ENCODE measurements at places on chromosomes 7 and 10.
A peak's percentile ranks its signal among the peaks of the same experiment; 100 is the strongest.

DNA sequence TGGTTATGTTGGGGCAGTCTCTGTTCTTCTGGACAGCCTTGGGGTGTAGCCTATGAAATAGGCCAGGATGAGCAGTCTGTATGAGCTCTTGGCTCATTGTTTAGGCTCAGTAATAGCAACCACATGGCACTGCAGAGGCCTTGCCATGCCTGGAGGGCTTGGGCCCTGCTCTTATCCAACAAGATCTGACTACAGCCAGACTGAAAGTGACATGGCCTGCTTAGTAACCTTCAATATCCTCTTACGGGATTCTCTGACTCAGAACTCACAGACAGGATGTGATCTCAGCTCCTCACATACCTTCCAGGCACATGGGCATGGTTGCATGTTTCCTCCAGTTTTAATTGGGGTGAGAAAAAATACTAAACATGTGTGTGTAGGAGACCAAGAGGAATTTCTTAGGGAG, 289.3 kb downstream of the PTEN start:
- DNase-seq, result peak; percentile 99

DNA sequence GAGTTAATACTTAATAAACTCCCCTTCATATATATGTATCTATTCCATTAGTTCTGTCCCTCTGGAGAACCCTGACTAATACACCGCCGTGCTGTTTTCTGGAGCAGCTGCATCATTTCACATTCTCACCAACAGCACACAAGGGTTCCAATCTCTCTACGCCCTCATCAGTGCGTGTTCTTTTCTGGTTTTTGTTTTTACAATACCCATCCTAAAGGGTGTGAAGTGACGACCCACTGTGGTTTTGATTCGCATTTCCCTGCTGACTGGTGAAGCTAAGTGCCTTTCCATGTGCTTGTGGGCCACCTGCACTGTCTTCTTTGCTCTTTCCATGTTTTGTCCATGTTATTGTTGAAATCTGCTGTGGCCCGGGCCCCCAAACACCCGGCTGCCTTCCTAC, 11.0 kb upstream of the INSIG1 start:
- DNase-seq, result no peak

DNA sequence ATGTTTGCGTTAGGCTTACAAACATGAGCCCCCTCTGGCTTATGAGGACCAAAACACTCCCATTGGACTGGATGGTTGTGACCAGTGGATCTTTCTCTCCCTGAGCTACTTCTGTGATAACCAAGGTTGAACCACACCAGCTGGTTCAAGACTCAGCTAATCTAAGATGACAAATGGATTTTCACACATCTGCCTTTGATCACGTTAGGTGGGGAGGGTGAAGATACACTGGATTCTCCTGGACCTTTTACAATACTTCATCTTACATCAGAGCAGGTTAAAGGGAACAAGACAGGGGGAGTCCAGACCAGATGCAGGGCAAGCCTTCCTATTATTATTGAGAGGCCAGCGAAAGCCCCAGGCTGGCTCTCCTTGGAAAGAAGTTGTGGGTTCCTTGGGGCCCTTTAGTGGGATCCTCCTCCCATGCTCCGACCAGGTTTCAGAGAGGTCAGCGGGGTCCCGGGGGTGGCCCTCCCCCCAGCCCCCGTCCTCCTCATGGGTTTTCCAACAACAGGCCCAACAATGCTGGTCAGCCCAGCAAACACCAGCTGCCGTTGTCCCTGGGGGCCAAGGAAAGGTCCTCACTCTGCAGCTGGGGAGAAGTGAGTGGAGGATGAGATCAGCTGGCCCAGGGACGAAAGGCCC, 2.8 kb downstream of the GFRA1 start:
- no peak for DNase-seq

DNA sequence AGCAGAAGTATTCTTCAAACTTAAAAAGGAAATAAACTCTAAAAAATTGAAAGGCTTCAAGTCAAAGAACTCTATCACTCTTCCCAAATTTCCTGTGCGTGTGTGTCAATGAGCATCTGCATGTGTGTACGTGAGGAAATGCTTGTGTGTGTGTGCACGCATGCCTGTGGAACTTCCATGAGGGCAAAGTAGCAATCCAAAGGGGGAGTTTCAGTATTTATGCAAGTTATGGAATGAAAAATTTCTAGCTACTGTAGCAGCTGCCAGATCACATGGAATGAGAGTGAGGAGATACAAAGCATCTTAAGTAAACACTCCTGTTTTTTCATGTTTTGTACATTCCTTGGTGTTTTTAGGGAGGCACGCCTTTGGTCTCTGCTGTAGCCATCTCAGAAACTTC, 152.6 kb downstream of the RAPGEF5 start:
- no peak for DNase-seq

DNA sequence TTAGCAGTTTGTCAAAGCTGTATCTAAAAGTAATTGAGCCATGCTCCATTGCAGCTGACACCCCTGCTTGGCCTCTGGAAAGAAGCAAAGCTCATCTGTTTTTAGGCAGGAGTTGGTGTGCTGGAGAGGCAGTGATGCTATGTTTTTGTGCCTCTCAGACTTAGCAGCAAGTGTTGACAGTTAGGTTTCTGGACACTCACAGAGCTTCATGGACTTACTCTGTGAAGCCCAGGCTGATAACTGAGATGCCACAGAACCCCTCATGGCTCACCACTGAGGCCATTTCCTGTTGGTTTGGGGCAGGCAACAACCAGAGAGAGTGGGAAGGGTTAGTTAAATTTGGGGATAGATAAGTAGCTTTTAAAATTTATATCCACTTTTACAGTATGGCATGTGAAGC, 59.8 kb downstream of the BTAF1 start:
- DNase-seq, result no peak

GRCh38 chr10:130029209-130029608, 65.1 kb upstream of the EBF3 start:
- DNase-seq, result no peak

DNA sequence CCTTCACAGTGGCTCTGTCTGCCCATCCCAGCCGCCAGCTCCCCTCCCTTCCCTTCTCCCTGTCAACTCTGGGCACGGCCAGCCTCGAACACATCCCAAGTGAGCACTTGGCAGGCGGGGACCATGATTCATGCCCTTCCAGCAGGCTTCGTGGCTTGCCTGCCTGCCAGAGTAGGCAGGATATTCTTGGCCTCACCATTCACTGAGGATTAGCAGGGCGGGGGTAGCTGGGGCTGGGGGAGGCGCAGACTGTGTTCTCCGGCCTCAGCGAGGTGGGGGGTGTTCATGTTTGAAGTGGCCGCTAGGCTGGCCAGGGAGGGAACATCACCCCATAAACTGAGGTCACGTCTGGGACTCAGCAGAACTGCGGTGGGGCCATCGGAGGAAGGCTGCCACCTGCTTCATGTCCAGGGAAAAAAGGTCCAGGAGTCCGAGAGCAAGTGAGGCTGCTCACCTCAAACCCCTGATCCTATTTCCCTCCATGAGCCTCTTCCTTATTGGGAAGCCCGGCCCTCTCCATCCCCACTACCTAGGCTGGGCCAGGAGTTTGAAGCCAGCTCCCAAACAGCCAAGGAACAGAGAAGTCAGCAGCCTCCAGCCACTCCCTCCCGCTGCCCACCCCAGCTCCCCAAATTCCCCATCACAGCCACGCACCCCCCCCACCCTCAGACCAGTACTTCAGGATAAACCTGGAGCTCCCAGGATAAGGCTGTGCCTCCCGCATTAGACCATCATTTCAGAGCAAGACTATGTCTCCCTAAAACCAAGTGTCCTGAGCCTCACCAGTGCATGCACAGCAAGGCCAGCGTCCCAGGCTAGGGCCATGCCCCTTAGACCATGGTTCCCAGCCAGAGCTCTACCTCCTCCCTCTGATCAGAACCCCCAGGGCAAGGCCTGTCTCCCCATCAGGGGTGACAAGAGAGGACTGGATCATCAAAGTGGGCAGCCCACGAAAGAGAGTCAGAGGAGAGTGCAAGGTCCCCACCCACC, 42.8 kb upstream of the RABGEF1 start:
- DNase-seq, result peak; percentile 95

- DNase-seq, result no peak
These were observed 495.2 kb upstream of the LRRN3 start for GRCh38 chr7:110595694-110596093.

- DNase-seq, result peak; percentile 44
These were observed 60.4 kb downstream of the ARMH3 start for GRCh38 chr10:101995451-101996063.

DNA sequence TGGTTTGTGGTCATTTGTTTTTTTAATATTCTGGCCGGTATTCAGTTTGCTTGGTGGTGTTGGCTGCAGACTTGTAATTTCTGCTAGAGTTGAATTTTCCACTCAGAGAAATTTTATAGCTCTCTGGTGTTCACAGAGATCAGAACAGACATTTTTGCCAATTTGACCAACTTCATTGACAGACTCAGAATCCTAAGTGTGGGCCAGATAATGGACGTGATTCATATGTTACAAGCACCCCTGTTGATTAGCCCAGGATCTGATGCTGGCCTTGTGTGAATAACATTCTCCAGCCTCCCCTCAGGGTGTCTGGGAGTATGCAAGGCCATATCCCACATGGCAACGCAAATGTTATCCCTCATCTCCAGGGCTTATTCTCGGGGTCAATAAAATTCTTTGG, 283.8 kb downstream of the C7orf25 start:
- DNase-seq, result no peak

- peak; percentile 13 for DNase-seq
These were observed 2.8 kb upstream of the SLC29A3 start for GRCh38 chr10:71316056-71316785.

GRCh38 chr10:36608866-36609265, 516.5 kb upstream of the ANKRD30A start:
- DNase-seq, result no peak

- peak; percentile 75 for DNase-seq
These were observed 868 bp downstream of the TIAL1 start for GRCh38 chr10:119595676-119596515.

DNA sequence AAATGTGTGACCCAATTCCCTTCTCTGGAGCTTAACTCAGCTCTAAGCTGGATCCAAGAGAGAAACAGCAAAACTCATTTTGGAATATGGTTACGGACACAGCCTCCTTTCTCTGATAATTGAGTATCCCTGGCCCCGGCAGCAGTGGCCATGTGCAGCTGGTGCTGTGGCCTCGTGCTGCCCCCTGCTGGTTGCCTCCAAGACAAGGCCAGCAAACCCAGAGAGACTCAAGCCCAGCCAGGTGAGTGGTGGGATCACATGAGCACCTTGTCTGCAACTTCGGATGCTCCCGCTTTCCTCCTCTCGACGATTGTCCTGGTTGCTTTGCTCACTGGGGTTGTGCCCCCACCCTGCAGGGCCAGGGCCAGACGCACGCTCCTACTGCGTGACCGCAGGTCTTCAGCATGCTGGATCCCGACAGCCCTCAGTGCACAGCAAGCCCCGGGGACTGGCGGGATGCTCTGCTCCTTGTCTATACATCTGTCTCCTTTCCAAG, 19.4 kb downstream of the SFTPD start:
- DNase-seq, result peak; percentile 83

DNA sequence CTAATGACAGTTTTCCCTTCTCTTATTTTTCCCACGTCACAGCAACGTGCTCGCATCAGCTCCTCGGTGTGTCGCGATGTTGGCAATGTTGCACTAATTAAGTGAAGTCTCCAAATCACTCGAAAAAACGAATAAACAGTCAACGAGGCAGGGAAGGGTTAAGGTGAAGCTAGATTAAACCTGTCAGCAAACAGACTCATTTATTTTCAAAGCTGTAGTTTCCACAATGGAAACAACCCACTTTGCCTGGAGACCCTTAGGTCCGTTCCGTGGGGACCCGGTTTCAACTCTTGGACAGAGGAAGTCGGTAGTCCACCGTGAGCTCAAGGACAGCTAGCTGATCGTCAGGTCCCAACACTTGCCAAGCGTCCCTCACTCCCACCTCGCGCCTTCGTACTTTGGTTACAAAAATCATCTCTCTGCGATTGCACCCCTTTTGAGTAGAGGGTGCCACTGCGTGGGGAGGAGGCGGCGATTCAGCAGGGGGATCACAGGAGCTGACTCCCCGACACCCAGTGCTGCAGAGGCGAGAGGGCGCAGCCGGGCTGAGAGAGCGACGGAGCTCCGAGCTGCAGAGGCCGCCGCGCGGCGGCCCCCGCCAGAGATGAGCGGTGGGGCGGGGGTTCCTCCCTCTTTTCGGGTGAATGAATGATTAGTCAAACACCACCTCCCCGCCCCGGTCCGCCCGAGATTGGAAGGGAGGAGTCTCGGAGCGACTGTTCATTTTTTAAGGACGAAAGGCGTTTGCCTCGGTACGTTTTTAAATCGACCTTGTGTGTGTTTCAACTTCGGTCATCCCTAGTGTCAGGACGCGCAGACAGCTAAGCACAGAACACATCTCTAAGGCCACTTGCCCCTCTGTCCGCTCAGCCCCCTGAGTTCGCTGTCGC, 1.3 kb upstream of the BMPER start:
- DNase-seq, result peak; percentile 88

DNA sequence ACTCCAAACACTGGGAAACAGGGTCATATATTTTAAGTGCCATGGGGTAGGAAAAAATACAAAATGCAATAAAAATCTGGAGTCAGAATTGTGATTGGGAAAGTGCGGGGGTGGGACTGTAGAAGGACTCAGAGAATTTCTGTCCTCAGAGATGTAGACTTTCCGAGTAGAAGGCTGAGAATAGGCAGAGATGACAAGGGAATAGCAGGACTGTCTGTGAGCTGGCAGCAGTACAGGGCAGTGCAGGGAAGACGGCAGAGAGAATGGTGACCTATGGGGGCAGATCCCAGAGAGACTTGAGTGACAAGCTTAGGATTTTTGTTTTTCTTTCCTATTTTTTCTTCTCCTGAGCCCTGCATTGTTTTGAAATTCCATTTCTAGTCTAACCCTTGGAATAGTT, 127.6 kb downstream of the SLC16A9 start:
- DNase-seq, result no peak

DNA sequence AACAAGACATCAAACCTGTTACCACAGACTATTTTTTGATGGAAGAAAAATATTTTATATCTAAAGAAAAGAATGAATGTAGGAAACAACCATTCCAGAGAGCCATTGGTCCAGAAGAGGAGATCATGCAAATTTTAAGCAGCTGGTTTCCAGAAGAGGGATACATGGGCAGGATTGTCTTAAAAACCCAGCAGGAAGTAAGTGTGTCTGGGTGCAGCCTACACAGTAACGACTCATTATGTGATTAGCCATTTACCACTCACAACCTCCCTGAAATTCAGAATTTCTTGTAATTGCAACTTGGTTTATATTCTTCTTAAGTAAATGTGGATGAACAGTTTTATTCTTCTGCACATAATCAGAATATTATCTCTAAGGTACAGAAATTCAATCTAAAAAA, 46.2 kb downstream of the NOC3L start:
- DNase-seq, result peak; percentile 22

DNA sequence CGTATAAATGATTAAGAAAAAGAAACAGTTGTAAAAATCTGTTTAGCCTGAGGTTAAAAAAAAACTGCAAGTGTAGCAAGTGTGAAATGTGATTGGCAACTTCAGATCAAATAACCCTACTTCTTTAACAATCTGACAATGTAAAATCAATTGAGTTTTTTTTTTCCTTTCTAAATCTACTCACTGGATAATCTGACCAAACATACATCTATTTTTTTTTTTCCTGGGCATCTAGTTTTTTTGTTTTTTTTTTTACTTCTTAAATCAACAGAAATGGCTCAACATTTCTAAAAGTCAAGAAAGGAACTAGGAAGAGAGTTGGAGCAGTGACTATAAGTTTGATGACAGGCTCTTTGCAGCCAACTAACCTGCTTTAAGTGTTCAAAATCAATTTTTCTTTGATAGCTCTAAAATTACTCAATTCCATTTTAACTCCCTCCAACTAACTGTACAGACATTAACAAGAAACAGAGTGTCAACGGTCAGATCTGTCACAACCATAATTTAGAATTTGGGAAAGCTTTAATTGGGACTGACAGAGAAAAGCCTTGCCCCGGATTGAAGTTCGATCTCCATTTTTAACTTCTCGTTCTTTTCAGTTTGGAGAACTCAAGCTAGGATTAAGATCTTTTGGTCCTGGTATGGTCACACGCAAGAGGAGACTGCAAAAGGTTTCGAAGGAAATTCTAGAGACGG, 1.2 kb downstream of the ARL3 start:
- DNase-seq, result peak; percentile 34

Data from GM23248 (cell line).